ENCODE measurements at places on chromosomes 7 and 10. TPM values are rescaled to one million over a fixed set of nuclear protein-coding genes. Genes with fewer than 3 reads are reported as not detected.

Gene LSM5
- polyA plus RNA-seq = 69.4 TPM

Gene CCL26
- not detected for polyA plus RNA-seq

Gene PLCE1
- 5.9 TPM for polyA plus RNA-seq

Gene MARCHF5
- polyA plus RNA-seq = 24.2 TPM

Gene TACC2
- polyA plus RNA-seq = 36.4 TPM

Gene C10orf143
- 9.2 TPM for polyA plus RNA-seq

Gene PKD1L1
- polyA plus RNA-seq = 0.32 TPM

Gene ANXA8L1
- polyA plus RNA-seq = not detected

Gene VIPR2
- polyA plus RNA-seq = 1.3 TPM

Gene PCGF6
- 3.0 TPM for polyA plus RNA-seq

Gene PCGF5
- 26.8 TPM for polyA plus RNA-seq

Gene BAG3
- polyA plus RNA-seq = 54.9 TPM

Gene PTPRZ1
- polyA plus RNA-seq = 0.17 TPM

Gene CYP3A7
- 0.69 TPM for polyA plus RNA-seq

Gene ZNF503
- 45.8 TPM for polyA plus RNA-seq

Gene GHRHR
- 0.75 TPM for polyA plus RNA-seq

Gene ANLN
- 0.17 TPM for polyA plus RNA-seq

Gene OR13A1
- polyA plus RNA-seq = not detected

Gene AGAP4
- 9.6 TPM for polyA plus RNA-seq

Gene BEND7
- 16.7 TPM for polyA plus RNA-seq

Gene FGFBP3
- polyA plus RNA-seq = 1.3 TPM

Gene HGF
- polyA plus RNA-seq = 2.6 TPM

Gene ATOH7
- polyA plus RNA-seq = 0.45 TPM

All from kidney (tissue), 22 donors.